Cardiac muscle cell (in vitro differentiated cells and primary cell): ENCODE measurements at places on chromosomes 13 and 19.

- no peaks in the 10 kb centered on the region for H3K27me3 ChIP-seq
- peak overlapping the region; percentile 66 for H3K4me3 ChIP-seq
- H3K4me1 ChIP-seq = peaks cover 14% of the 10 kb centered on the region
These were observed 2.0 kb downstream of the ITPKC start for GRCh38 chr19:40718774-40719391.

DNA sequence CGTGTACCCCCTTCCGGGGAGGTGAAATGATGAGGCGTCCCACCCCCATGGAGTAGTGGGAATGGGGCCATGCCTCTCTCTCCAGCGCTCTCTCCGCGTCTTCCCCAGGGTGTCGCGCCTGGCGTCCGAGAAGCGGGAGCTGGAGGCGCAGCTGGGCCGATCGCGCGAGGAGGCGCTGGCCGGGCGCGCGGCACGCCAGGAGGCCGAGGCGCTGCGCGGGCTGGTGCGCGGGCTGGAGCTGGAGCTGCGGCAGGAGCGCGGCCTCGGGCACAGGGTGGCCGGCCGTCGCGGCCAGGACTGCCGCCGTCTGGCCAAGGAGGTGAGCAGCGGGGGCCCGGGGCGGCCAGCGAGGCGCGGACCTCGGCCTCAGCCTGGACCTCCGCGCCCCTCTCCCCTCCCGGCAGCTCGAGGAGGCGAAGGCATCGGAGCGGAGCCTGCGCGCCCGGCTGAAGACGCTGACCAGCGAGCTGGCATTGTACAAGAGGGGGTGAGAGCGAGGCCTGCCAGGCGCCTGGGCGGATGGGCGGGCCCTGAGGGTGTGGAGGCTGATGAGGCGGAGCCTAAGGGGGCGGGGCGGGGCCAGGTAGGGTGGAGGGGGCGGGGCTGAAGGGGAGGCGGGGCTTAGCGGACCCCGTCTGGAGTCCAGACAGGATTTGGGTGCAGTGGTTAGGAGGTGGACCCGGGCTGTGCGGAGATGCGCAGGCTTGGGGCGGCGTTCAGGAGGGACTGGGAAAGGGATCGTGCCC is 7.7 kb downstream of the PGLYRP1 start:
- peaks cover 36% of the 10 kb centered on the region for H3K27me3 ChIP-seq
- no peak overlapping the region for H3K27ac ChIP-seq
- peak; percentile 77 for DNase-seq
- no peaks in the 10 kb centered on the region for H3K36me3 ChIP-seq
- peak overlapping the region; percentile 23 for H3K4me3 ChIP-seq

- no peak overlapping the region for H3K27ac ChIP-seq
- no peak for DNase-seq
- no peak overlapping the region for H3K4me3 ChIP-seq
- H3K27me3 ChIP-seq = no peaks in the 10 kb centered on the region
- no peaks in the 10 kb centered on the region for H3K36me3 ChIP-seq
These were observed 171.7 kb upstream of the KLF12 start for GRCh38 chr13:74305876-74306275.

DNA sequence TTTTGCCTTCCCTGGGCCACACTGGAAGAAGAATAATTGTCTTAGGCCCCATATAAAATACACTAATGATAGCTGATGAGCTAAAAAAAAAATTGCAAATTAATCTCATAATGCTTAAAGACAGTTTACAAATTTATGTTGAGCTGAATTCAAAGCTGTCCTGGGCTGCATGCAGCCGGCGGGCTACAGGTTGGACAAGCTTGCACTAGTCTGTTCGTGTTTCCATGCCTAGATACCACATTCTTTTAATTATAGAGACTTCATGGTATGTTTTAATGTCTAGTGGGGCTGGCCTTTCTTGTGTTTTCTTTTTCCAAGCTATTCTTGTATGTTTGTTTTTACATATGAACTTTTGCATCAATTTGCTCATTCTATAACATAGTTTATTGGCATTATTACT is 90.6 kb downstream of the SGCG start:
- H3K4me1 ChIP-seq = peaks cover 3% of the 10 kb centered on the region
- H3K27me3 ChIP-seq = no peaks in the 10 kb centered on the region
- no peak overlapping the region for H3K27ac ChIP-seq
- DNase-seq = no peak

DNA sequence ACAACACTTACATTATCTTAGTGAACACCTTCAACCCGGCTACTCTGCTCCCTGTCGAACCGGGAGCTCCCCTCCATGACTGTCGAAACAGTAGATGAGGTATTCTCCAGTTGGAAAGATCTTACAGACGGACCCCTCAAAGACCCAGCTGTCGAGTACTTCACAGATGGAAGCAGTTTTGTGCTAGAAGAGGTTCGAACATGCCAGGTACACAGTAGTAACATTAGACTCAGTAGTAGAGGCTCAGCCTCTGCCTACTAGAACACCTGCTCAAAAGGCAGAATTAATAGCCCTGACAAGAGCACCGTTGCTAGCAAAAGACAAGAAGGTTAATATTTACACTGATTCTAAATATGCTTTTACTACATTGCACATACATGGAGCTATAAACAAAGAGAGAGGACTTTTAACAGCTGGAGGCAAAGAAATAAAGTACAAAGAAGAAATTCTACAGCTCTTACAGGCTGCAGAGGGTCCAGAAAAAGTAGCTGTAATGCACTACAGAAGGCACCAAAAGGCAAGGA is 13.6 kb upstream of the SLC15A1 start:
- H3K27ac ChIP-seq = no peak overlapping the region
- no peak overlapping the region for H3K4me3 ChIP-seq
- no peaks in the 10 kb centered on the region for H3K4me1 ChIP-seq
- H3K36me3 ChIP-seq = no peaks in the 10 kb centered on the region
